ENCODE measurements at places on chromosomes 5 and 9.
A peak's percentile ranks its signal among the peaks of the same experiment; 100 is the strongest.

DNA sequence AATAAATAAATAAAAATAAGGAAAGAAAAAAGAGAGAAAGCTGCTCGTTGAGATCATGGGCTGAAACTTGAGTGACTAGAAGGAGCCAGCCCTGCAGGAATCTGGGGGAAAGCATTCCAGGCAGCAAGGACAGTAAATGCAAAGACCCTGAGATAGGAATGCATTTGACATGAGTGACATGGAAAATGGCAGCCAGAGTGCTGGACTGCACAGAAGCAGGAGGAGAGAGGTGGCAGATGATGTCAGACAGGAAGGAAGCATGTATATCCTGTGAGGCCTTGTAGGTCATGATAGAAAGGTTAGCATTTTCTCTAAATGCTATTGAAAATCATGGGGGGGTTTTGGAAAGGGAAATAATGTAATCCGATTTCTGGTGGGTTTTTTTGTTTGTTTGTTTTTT, 29.1 kb downstream of the ADRA1B start:
- no peak for DNase-seq

GRCh38 chr5:140328036-140328764, 18.2 kb downstream of the HBEGF start:
- no peak for DNase-seq

GRCh38 chr9:33193818-33194217, 26.7 kb upstream of the B4GALT1 start:
- DNase-seq: no peak

GRCh38 chr9:7368410-7369292, 430.9 kb downstream of the DMAC1 start:
- DNase-seq: peak; percentile 76

DNA sequence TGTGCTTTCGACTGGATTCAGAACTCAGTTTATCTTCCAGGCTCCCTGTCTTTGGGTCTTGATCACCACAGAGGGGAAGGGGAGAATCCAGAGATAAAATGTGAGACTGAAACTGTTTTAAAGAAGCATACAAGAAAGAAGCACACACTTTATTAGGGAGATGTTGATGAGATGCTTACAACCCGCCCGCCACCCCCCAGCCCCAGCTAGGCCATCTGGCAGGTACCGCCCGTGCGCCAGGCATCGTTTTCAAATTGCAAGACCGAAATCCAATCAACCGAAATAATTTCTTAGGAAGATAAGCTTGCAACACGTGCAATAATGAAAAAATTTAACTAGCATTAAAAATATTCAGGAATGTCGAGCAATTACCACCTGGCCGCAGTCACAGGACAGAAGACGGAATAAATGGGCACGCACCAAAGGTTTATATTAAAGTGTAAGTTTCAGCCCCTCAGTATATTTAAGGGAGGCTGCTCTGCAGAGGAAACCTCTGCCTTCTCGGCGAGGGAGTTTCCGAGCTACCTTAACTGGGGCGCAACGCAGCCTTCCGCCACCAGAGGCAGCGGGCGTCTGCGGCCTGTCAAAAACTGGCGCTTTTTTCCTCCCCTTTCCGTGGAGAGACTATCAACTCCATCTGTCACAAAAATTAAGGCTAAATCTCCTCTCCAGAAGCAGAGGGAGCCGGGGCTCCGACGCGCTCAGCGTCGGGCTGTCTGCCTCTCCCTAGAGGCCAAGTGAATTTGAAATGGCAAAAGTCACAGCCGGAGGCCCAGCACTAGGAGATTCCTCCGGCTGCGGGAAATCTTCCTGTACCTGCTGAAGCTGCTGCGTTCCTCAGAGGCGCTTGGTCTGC, 996 bp upstream of the GAS1 start:
- DNase-seq: peak; percentile 82

Data from EH (cell line).